ENCODE measurements at places on chromosomes 4 and X.

DNA sequence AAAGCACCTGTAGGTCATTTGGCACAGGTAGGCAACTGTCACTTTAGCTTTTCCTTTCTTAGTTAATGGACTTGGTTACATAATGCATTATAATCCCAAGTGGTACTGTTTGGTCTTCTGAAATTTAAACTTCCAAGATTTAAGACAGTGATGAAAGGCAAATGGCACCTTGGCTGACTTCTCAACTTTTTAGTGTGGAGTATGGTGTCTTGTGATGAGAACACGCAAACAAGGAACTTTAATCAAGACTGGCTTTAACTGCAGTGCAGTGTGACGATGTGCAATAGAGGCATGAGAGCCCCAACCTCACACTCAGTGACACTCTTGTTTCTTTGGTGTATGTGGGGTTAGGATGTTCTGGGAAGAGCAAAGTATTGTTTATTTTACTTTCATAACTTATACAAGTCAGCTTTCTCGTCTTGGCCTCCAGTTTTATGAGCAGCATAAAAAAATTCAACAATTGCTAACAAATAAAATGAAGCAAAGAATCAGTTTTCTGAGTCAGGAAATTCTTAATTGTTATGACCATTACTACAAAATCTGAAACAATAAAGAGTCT lies 171.9 kb downstream of the MAD2L1 start:
- ATAC-seq, result no peak

- no peak for ATAC-seq
These were observed 700.5 kb upstream of the AGA start for GRCh38 chr4:178142724-178143123.

GRCh38 chr4:153731239-153731638 lies 28.6 kb downstream of the RNF175 start:
- no peak for ATAC-seq

GRCh38 chrX:21610168-21610567 lies 48.0 kb downstream of the KLHL34 start:
- no peak for ATAC-seq

DNA sequence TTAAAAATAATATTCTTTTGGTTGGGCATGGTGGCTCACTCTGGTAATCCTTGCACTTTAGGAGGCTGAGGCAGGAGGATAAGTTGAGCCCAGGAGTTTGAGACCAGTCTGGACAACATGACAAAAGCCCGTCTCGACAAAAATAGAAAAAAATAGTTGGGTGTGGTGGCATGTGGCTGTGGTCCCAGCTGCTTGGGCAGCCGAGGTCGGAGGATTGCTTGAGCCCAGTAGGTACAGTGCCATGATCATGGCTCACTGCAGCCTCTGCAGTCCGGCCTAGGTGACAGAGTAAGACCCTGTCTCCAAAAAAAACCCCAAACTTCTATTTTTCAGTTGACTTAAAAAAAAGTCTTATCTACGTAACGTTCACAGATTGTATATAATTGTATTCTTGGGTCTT lies 23.9 kb downstream of the UBE2K start:
- no peak for ATAC-seq

- ATAC-seq, result no peak
These were observed 43.6 kb downstream of the STARD8 start for GRCh38 chrX:68690936-68691501.

DNA sequence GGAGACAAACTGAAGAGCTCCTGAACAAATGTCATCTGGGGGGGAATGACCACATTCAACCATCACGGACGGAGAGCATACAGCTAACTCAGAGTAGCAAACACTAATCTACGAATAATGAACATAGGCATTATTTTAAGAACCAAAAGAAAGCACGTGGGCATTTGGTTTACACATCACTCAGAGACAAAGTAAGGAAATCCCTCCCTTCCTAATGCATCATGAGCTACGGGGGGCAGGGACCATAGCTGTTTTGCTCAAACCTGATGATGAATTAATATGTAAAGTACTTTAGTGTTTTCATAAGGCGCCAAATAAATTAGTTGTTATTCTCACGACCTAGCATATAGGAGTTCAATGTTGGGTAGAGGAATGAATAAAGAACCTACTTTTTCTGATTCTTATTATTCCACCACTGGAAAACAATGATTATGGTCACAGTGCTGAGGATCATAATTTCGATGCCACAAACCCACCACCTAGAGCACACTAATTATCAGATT lies 11.7 kb upstream of the TMEM156 start:
- ATAC-seq, result peak; percentile 18

- no peak for ATAC-seq
These were observed 77.2 kb downstream of the RASL11B start for GRCh38 chr4:52939325-52939724.

GRCh38 chr4:185500576-185500975 lies 29.0 kb upstream of the CCDC110 start:
- no peak for ATAC-seq

GRCh38 chr4:52648836-52649235 lies 10.3 kb downstream of the USP46 start:
- ATAC-seq, result no peak

- ATAC-seq, result no peak
These were observed 183.0 kb downstream of the GBA3 start for GRCh38 chr4:22875587-22876257.

GRCh38 chr4:83618431-83618830 lies 82.5 kb downstream of the GPAT3 start:
- no peak for ATAC-seq

- no peak for ATAC-seq
These were observed 221.9 kb downstream of the LHFPL1 start for GRCh38 chrX:112457788-112458187.

- ATAC-seq, result no peak
These were observed 67.4 kb downstream of the IL21 start for GRCh38 chr4:122553432-122553831.

GRCh38 chr4:101254776-101255175 lies 92.5 kb downstream of the PPP3CA start:
- ATAC-seq, result no peak

DNA sequence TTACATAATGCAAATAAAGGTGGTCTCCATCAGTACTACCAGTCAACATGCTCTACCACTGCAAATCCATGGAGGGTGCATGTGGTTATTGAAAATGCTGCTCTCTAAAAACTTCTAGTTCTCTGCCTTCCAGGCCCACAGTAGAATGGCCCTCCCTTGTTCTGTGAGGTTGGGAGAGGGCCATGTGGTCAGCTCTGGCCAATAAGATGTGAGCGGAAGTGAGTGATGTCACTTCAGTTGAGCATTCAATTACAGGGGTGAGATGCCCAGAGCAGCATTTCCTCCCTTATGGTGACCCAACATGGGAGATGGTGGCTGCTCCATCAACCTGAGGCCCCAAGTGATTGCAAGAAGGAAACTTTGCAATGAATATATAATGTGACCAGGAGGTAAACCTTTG lies 148.8 kb downstream of the CPEB2 start:
- no peak for ATAC-seq

- ATAC-seq, result no peak
These were observed 2.5 kb downstream of the DCK start for GRCh38 chr4:70996018-70996360.

- no peak for ATAC-seq
These were observed 171.4 kb downstream of the NWD2 start for GRCh38 chr4:37415845-37416369.

GRCh38 chr4:89413518-89413917 lies 105.9 kb upstream of the GPRIN3 start:
- no peak for ATAC-seq

DNA sequence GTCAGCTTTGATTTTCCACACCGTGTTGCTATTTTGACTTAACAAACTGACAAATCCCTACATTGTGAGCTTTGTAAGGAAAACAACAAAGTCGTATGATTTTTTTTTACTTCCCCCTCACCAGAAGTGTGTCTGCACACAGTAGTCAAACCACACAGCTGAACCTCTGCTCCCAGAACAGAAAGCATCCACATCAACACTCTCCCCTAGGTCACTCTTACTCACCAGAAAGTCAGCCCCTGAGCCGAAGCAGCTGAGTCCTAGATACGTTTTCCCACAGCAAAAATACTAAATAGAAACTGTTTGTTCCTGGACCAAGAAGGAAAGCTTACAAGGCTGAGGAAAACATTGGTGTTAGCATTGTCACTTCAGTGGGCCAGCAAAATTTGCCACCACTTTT lies 305.7 kb downstream of the DHX15 start:
- ATAC-seq, result no peak

GRCh38 chr4:142435599-142436235 lies 410.4 kb downstream of the INPP4B start:
- no peak for ATAC-seq

DNA sequence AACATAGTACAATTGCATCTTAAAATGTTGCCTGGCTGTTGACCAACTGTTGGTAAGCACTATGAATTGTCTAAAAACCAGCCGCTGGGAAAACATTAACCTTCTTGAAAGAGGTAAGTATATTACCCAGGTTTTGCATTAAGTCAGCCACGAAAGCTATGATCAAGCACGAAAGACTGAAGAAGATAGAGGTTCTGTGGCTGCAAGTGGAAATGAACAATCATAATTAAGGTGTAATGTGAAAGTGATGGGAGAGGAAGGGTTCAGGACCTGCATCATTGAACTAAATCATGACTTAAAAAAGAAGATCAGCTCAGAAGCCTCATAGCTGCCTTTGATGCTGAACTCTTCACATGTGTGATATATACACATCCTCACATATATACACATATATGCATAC lies 341.0 kb downstream of the NR3C2 start:
- no peak for ATAC-seq

- ATAC-seq, result no peak
These were observed 484.2 kb downstream of the BCOR start for GRCh38 chrX:39613482-39613995.

DNA sequence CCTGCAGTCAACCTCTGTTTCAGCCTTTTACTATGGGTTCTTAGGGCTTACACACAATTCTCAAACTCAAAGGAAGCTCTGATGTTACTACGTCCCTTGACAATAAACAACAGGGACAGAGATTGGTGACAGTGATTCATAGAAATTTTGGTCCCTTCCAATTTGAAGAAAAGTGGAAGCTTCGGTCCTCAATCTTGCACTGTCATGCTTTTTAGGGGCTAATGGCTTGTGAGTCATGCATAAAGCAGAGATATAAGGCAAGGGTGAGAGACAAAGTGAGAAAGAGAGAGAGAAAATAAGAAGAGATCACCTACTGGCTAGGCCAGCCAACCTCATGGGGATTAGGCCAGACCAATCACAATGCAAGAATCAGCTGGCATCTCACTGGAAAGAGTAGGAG lies 63.2 kb upstream of the STARD8 start:
- no peak for ATAC-seq

DNA sequence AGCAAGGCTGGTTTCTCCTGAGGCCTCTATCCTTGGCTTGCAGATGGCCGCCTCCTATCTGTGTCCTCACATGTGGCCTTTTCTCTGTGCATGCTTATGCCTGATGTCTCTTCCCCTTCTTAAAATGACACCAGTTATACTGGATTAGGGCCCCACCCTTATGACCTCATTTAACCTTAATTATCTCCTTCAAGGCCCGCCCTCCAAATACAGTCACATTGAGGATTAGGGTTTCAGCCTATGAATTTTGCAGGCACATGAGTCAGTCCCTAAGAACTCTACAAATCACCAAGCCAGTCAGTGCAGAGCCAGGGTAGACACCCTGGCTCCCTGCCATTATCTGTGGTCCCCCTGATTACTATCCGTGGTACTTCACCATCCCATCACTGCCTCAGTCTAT lies 51.6 kb downstream of the MAML3 start:
- ATAC-seq, result no peak

DNA sequence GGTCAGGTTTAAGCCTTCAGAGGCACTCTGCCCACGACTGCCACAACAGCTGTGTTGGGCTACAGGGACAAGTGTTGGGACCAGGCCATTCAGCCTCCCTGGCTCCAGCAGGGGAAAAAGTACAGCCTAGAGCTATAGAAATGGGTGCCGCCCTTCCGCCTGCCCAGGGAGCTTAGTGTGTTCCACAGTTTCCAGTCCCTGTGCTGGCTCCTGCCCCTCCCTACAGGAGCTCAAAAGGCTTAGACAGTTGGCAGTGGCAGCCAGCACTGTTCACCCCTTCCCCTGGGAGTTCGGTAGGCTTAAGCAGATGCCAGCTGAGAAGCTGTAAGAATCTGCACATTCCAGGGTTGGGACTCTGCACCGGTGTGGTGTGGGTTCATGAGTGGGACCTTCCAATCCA lies 408.2 kb upstream of the INTU start:
- no peak for ATAC-seq

DNA sequence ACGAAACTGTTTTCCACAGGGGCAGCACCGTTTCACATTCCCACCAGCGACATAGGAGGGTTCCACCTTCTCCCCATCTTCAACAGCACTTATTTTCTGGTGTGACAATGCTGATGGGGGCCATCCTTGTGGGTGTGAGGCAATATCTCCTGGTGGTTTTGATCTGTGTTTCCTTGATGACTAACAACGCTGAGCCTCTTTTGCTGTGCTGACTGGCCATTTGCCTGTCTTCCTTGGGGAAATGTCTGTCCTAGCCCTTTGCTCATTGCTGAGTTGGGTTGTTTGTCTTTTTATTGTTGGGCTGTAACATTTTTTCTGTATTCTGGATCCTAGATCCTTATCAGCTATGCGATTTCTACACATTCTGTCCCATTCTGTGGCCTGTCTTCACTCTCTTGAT lies 33.7 kb downstream of the ATP2B3 start:
- no peak for ATAC-seq

- ATAC-seq, result no peak
These were observed 41.6 kb upstream of the SLC25A4 start for GRCh38 chr4:185101354-185101890.

DNA sequence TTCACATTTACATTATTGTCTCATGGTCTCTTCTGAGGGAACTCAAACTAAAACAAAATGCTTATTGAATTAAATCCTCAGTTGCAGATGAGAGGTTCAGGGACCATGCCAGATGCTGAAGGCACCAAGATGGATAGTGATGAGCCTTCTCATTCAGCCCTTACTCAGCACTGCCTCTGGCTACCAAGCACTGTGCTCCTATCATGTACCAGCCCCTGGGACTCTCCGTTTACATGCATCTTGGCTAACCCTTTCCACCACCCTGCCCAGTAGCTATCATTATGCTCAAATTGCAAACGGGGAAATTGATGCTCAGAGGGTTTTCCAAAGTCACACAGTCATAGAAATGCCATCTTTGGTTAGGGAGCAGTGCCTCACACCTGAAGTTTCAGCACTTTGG lies 22.6 kb upstream of the TMEM184C start:
- ATAC-seq, result no peak

DNA sequence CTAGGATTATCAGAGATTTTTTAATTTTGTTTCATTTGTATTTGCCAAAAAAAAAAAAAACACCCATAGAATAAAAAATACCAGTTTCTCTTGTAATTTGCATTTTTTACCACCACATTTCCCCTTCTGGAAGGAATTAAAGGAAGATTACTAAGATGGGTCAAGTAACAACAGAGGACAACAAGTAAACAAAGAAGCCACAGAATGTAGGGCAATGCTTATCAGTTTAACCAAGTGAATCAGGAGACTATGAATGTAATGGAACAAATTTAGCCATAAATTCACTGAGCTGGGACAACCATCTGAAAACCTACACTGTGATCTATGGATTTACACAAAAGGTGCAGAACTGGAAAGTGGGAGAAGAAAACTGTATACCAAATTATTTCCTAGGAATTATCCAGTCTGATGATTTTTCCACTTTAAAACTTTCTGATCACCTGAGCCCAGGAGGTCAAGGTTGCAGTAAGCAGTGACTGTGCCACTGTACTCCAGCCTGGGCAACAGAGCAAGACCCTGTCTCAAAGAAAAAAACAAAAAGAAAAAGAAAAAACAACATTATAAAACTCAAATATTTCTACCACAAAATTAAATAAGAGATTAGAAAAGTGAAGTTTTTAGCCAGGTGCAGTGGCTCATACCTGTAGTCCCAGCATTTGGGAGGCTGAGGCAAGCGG lies 32.4 kb downstream of the LRBA start:
- ATAC-seq, result no peak

GRCh38 chrX:63250253-63250868 lies 100.8 kb downstream of the SPIN4 start:
- ATAC-seq, result peak; percentile 60

Data from activated CD4-positive, CD25-positive, alpha-beta regulatory T cell treated with anti-CD3 and anti-CD28 coated beads, Interleukin-2, amount 50 U/mL, for 24 hours (primary cell).